Activated CD4-positive, alpha-beta T cell treated with anti-CD3 and anti-CD28 coated beads for 36 hours (primary cell): ENCODE measurements at places on chromosomes 12 and 14. TPM values are rescaled to one million over a fixed set of nuclear protein-coding genes. Genes with fewer than 3 reads are reported as not detected.

ACSM4 gene
- not detected for total RNA-seq

CCDC197 gene
- total RNA-seq = 0.53 TPM

MYF5 gene
- not detected for total RNA-seq

GRCh38 chr14:51852541-51852940 is 7.9 kb upstream of the GNG2 start:
- DNase-seq = no peak
- peaks cover 33% of the 10 kb centered on the region for H3K36me3 ChIP-seq
- no peak overlapping the region for H3K27ac ChIP-seq
- H3K27me3 ChIP-seq = no peaks in the 10 kb centered on the region

DNA sequence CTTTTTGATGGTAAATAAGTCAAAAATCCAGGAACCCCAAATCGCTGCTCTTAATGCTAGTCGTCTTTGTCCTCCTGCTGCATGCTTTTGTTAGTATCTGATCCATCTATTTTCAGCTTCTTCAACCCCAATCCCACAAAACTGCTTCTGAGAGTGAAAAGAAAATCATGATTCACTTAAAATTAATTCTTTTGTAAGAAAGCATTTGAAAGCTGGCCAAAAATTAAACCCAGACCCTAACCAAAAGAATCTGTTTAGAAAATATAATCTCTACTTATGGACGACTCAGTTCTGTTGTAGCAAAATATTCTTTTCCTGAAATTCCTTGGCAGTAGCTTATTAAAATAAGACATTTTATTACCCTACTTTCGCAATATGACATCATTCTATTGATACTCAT is 443.6 kb upstream of the SYT1 start:
- no peaks in the 10 kb centered on the region for H3K27me3 ChIP-seq
- H3K4me1 ChIP-seq = no peaks in the 10 kb centered on the region
- H3K36me3 ChIP-seq = no peaks in the 10 kb centered on the region

DNA sequence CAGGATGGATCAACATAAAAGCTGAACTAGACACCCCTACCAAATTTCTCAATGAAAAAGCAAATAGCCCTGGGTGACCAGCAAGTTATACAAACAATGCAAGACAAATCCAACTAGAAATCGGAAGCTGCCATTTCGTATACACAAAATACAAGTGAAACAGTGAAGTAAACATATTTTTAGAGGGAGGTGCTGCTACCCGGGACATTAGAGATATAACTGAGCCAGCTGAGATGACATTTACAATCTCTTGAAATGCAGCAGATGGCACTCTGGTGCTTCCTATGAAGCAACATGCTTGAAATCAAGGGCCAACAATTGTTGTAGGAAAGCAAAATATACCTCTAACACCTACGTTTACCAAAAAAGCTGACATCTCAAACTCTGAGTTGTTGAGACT is 25.5 kb downstream of the BDKRB1 start:
- H3K36me3 ChIP-seq = peaks cover 20% of the 10 kb centered on the region
- H3K4me1 ChIP-seq = no peaks in the 10 kb centered on the region
- no peaks in the 10 kb centered on the region for H3K27me3 ChIP-seq
- H3K4me3 ChIP-seq = no peak overlapping the region
- H3K27ac ChIP-seq = no peak overlapping the region

DNA sequence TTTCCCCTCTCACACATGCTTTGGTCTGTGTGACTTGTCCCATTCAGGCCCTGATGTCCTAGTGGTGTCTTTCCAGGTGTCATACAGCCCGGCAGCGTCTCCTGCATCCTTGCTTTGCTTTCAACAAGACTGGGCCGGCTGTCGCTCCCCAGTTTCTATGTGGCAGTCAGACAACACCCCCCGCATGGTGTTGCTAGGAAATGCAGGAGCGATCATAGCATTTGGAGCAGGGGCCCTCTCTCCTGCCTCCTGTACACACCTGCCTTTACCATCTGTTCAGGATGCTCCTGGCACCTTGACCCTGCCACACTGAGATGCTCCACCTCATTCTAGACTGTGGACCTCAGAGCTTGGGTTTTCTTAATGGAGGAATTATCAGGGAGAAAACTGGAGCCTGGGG is 29.5 kb downstream of the CACNA1C start:
- H3K36me3 ChIP-seq = no peaks in the 10 kb centered on the region
- H3K27me3 ChIP-seq = no peaks in the 10 kb centered on the region
- no peak overlapping the region for H3K27ac ChIP-seq

- no peak overlapping the region for H3K4me3 ChIP-seq
- H3K4me1 ChIP-seq = no peaks in the 10 kb centered on the region
- peaks cover 3% of the 10 kb centered on the region for H3K27me3 ChIP-seq
- H3K27ac ChIP-seq = no peak overlapping the region
Measured at GRCh38 chr14:94677747-94678146, 65.6 kb downstream of the SERPINA3 start.

- no peaks in the 10 kb centered on the region for H3K27me3 ChIP-seq
- peaks cover 34% of the 10 kb centered on the region for H3K4me1 ChIP-seq
- DNase-seq = no peak
- no peaks in the 10 kb centered on the region for H3K36me3 ChIP-seq
Measured at GRCh38 chr12:91773749-91774429, 371.8 kb downstream of the BTG1 start.

- DNase-seq = peak; percentile 60
- H3K4me1 ChIP-seq = peaks cover 73% of the 10 kb centered on the region
- H3K36me3 ChIP-seq = peaks cover 15% of the 10 kb centered on the region
- peak overlapping the region; percentile 71 for H3K27ac ChIP-seq
- H3K4me3 ChIP-seq = peak overlapping the region; percentile 50
Measured at GRCh38 chr14:91252871-91253794, 8.6 kb upstream of the GPR68 start.

DNA sequence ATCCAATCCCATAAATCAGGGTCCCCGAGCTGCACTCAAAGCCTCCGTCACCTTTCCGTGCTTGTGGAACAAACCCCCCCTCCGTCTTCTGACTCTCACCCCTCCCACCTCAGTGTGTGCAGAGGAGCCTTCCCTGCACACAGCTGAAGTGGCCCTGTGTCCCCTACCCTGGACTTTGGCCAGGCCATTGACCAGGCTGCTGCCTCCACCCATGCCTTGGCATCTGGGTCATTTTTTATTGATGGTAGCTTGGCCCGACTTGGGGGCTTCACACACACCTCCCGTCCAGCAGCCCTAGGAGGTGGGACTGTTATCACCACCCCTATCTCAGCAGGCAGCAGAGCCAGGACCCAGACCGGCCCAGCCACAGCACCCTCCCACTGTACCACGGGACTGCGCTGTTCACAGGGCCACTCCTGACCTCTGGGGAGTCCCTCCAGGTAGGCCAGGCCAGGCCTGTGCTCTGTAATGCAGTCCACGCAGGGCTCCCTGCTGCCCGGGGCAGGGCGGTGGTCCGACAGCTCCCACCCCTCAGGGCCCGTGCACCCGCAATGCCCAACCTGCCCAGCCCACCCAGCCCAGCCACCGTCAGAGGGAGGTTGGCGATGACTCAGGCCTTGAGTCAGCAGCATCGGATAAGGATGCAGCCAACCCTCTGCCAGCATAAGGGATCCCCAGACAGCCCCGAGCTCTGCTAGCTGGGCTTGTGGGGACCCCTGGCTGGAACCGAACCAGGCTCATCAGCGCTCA is 9.2 kb upstream of the INF2 start:
- no peak overlapping the region for H3K27ac ChIP-seq
- peaks cover 14% of the 10 kb centered on the region for H3K4me1 ChIP-seq
- no peaks in the 10 kb centered on the region for H3K27me3 ChIP-seq

WDHD1 gene
- 64.4 TPM for total RNA-seq

- H3K36me3 ChIP-seq = no peaks in the 10 kb centered on the region
- H3K4me1 ChIP-seq = peaks cover 11% of the 10 kb centered on the region
- peaks cover 2% of the 10 kb centered on the region for H3K27me3 ChIP-seq
- peak; percentile 78 for DNase-seq
Measured at GRCh38 chr12:113424915-113425823, 3.0 kb downstream of the SDSL start.

SLC17A8 gene
- not detected for total RNA-seq

DNA sequence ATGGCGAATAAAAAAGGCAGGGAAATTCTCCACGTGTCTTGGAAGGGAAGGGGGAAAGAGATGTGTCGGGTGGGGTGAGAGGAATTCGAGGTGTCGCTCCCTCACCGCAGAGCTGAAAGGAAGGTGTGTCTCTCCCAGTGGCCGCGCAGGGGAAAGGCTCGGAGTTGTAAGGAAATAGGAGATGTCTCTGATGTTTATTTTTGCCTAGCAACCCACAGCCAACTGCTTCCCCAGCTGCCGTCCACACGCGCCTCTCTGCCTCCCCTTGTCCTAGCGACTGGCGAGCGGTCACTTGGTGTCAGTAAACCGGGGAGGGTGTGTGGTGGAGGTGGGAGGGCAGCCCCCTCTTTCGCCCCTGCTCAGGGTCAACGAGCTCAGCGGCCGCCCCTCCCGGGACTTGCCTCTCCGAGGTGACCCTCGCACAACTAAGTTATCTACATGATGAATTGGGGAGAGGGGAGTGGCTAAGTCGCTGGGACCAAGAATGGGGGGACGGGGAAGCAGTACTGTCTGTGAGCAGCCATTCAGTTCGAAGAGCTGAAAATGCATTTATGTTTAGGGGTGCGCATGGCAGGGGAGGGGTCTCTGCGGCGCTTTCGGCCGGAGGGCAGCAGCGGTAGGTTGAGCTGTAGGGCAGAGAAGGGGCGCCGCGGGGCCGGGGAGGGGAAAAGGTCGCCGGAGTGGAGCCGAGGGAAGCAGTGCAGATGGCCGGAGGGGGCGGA is 585 bp upstream of the DYRK2 start:
- no peaks in the 10 kb centered on the region for H3K27me3 ChIP-seq
- peak overlapping the region; percentile 52 for H3K27ac ChIP-seq
- peak; percentile 60 for DNase-seq
- peak overlapping the region; percentile 78 for H3K4me3 ChIP-seq

KIF5A gene
- total RNA-seq = 1.4 TPM

MMP19 gene
- total RNA-seq = not detected

DNA sequence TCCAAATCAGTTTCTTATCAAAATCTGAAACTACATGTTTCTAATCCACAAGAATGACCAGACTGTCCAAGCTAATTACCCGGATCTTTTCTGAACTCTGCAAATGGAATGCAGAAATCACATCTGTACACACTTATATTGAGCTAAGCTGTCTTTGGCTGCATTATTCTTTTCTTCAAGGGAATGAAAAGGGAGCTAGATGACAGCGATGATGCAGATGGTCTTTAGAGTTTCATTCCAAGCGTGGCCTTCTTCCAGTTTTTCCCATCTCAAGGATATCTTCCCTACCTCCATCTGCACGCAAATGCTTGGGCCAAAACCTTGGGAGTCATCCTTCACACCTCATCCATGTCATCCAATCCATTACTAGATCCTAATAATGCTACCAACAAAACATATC is 12.6 kb downstream of the KCNH5 start:
- DNase-seq = no peak
- no peaks in the 10 kb centered on the region for H3K4me1 ChIP-seq
- H3K4me3 ChIP-seq = no peak overlapping the region
- no peak overlapping the region for H3K27ac ChIP-seq
- H3K36me3 ChIP-seq = no peaks in the 10 kb centered on the region

PLBD1 gene
- total RNA-seq = not detected

GRCh38 chr14:79293482-79294177 is 917.7 kb downstream of the DIO2 start:
- no peak overlapping the region for H3K27ac ChIP-seq
- no peak overlapping the region for H3K4me3 ChIP-seq
- no peak for DNase-seq
- H3K27me3 ChIP-seq = no peaks in the 10 kb centered on the region

GRCh38 chr14:41925409-41925808 is 318.7 kb downstream of the LRFN5 start:
- no peak overlapping the region for H3K4me3 ChIP-seq
- no peaks in the 10 kb centered on the region for H3K27me3 ChIP-seq
- no peak for DNase-seq
- no peaks in the 10 kb centered on the region for H3K4me1 ChIP-seq

EIF2S3B gene
- total RNA-seq = 1.8 TPM

RHEBL1 gene
- total RNA-seq = 6.7 TPM

GRCh38 chr12:112443916-112444315 is 25.2 kb downstream of the PTPN11 start:
- no peak for DNase-seq
- peaks cover 15% of the 10 kb centered on the region for H3K36me3 ChIP-seq
- no peaks in the 10 kb centered on the region for H3K27me3 ChIP-seq
- H3K4me1 ChIP-seq = peaks cover 12% of the 10 kb centered on the region
